ENCODE measurements at places on chromosomes 11 and 22.

GRCh38 chr22:38266120-38266519 lies 6.7 kb downstream of the TMEM184B start:
- DNase-seq, result no peak

DNA sequence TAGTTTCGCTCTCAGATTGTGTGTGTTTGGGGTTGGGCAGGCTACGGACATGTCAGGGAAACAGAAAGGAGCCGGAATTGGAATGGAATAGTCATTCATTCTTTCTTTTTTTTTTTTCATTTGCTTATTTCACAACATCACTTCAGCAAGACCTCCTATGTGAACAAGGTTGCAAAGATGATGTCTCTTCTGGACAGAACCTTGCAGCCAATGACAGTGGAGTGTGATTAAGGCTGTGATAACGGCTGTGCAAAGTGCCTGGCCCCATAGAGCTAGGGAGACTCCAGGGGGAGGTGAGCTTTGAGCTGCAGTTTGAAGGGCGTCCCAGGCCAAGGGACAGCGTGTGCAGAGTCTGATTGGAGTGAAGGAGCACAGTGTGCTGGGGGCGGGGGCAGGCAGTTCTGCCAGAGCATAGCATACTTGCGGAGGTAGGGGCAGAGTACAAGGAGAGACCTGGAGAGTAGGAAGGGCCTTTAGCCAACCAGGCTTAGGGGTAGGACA lies 3.4 kb downstream of the TIGD3 start:
- DNase-seq, result no peak

GRCh38 chr11:71201936-71202597 lies 50.3 kb downstream of the SHANK2 start:
- no peak for DNase-seq

- no peak for DNase-seq
Observed at GRCh38 chr11:104844451-104844850, 53.8 kb downstream of the CASP12 start.

DNA sequence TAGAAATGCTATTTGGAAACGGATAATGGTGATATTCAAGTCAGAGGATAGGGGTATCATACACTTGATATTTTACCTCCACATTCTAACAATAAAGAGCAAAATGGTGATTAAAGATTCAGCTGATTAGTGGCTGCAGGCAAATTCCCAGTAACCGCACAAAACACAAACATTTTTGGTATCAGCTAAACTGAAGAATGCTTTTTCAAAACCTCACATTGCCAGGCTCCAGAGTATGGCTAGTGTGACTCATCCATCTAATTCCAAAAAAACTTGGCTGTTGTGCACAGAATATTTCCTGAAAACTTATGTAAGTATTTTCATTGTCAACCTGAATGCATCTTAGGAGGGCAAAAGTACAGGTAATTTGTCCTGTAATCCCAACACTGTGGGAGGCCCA lies 10.9 kb downstream of the SRPRA start:
- no peak for DNase-seq

DNA sequence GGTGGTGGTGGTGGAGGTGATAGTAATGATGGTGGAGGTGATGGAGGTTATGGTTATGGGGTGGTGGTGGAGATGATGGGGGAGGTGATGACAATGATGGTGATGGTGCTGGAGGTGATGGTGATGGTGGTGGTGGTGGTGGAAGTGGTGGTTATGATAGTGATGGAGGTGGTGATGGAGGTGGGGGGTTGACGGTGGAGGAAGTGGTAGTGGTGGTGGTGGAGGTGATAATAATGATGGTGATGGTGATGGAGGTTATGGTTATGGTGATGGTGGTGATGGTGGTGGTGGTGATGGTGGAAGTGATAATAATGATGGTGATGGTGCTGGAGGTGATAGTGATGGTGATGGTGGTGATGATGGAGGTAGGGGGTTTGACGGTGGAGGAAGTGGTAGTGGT lies 16.9 kb upstream of the WNT7B start:
- DNase-seq, result no peak

- no peak for DNase-seq
Observed at GRCh38 chr11:28346721-28347120, 238.5 kb downstream of the METTL15 start.

- no peak for DNase-seq
Observed at GRCh38 chr22:46233231-46233630, 16.9 kb downstream of the CDPF1 start.

- no peak for DNase-seq
Observed at GRCh38 chr22:41831383-41831782, 1.5 kb upstream of the SREBF2 start.

DNA sequence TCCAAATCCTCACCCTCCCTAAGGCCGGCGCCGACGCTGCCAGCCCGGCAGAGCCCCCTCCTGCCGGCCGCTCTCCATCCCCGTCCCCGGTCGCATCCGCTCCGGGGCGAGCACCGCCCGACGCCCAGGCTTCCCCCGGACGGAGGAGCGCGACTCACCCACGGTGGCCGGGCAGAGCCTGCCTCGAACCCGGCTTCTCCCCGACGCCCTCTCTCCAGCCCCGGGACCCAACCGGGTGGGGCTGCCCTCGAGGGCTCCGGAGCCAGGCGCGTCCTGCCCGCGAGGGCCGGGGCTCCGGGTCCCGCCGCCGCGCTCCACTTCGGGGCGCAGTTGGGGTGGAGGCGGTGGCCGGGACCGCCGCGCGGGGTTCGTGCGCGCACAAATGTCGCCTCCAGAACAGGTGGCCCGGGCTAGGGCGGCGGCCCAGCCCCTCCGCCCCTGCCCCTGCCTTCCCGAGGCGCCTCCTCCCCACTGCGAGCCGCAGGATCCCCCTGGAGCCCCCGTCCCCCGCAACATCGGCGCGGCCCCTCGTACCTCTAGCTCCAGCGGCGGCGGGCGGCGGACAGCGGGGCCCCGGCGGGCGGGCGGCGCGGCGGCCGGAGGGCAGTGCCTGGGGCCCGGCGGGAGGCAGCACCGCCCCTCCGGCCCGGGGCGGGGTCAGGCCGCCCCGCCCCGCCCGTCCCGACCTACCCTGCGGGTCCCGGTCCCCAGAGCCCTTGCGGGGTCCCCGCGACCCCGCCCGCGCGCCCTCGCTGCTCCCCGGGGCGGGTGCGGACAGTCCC lies at the start of gene A4GALT:
Gene A4GALT (minus strand): TSS at position 608 of the 782 bp plus-strand sequence. CDS start 26,919 bp downstream, outside the sequence.
- DNase-seq, result no peak

DNA sequence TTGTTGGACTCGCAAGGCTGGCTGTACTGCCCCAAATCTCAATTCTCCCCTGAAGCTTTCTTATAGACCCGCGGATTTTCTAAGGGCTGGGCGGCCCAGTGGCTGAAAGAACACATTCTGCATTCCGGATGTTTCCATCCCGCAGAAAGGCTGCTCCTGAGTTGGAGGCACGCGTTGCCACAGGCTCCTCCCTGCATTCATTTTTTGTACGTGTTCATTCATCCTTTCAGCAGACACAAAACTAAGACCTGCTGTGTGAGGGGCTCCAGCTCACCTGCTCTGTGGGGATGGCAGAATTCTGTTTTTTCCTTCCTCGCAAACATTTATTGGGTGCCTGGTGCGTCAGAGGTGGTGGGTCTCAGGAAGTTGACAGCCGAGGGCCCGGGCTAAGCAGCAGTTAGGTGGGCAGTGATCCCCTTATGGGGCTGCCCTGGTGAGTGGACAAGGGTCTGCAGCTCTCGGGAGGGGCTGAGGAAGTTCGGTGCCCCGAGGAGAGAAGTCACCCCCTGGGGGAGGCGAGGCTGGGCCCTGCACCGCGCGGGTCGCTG lies 23.7 kb downstream of the SHANK3 start:
- peak; percentile 24 for DNase-seq

DNA sequence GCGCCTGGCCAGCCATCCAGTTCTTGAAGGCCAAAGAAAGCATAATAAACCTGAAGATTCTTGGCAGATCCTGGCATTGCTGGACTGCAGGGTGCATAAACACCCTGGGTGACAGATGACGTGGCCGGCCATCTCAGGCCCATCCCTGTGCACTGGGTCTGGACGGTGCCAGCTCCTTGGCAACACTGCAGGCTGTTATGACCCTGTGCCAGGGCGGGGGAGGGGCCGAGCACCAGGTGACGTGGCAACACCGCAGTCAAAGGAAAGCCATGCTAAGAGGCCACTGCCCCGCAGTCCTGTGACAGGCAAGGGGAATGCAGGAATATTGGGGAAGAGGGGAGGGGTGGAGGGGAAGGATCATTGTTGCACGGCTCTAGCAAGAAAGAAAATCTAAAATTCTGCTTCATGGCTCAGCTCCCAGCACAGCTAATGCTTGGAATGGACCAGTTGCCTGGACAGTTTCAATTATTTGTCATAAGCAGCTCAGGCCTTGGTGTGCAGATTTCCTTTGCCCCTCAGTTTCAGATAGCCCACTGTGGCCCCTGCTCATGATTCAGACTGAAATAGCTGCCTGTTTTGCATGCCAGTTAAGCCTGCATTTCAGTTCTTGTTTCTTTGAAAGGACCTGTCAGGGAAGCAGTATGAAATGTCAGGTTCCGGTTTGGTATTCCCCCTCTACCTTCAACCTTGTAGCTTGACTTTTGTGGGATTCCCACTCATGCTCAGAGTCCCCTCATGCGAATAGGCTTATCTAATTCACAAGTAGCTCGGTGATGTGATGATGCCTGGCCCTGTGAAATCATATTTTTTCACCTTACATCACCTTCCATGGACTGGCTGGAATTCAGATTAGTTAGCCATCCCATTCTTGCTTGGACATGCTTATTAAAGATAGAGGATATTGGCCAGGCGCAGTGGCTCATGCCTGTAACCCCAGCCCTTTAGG lies 29.7 kb upstream of the DDX6 start:
- peak; percentile 60 for DNase-seq

DNA sequence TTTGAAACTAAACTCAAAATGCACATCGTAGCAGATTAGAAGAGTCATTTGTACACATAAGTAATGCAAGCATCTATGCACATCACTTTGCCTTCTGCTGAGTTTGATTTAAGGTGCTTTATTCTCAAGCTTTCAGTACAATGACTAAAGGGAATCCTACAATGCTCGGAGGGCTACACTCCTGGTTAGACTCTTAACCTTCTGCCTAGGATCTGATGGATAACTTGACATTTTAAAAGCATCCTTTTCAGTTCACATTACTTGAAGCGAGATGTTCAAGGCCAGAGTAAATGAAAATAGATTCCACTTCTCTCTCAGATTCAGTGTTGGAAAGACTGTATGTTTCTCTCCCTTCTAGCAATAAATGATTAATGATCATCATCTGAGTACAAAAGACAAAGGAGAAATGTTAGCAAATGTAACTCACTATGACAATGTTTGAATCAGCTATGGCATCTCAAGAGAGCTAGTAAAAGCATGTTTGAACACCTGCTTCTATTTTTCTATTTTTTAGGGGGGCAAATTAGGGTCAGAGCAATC lies 259.2 kb upstream of the ANO3 start:
- DNase-seq, result no peak

DNA sequence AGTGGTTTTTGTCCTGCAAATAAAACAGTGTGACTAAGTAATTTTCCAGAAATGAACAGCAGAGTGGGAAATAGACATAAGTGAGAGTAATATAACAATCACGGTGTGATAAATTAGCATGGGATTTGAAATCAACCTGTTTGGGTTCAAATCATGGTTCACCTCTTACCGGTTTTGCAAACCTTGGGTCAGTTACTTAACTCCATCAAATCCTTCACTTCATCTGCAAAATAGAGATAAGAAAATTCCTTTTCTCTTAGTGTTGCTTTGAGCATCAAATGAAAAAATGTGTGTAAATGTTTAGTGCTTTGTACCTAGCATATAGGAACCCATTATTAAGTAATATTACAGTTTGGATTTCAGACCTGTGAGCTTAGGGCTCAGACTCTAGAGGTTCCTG lies 152.2 kb downstream of the TEAD1 start:
- no peak for DNase-seq

DNA sequence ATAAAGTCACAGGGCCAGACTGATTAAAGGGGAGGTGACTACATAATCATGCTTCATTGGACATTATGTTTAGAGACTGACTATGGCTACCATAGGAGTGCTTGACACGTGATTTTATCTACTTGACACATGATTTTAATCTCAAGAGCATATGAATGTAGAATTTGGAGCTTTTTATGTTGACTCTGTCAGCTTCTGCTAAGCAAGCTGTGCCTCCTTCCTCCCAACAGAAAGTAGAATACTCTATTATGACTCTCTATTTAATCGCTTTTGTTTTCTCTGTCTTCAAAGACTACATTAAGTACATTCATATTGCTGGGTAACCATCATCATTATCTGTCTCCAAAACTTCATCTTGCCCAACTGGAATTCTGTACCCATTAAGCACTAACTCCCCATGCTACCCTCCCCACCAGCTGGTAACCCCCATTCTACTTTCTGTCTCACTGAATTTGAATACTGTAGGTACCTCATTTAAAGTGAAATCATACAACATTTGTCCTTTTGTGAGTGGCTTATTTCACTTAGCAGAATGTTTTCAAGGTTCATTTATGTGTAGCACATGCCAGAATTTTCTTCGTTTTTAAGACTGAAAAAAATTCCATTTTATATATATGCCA lies 24.7 kb upstream of the ANGPTL5 start:
- DNase-seq, result no peak

DNA sequence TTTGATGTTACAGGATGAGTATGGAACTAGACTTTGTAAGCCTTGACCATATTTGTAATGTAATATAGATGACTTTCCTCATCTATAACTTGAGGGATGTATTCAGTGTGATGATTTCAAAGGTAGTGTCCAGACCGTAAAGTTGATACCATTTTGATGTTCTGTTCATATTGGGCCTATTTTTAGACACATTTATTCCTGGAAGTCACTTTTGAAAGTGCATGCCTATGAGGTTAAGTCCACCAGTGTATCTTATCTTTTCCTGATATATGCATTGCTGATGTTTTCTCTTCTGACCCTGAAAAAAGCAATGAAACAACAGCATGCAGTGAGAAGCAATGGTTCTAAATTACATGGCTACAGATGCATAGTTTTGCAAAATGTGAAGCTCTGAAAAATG lies 244.7 kb upstream of the PDGFD start:
- no peak for DNase-seq

DNA sequence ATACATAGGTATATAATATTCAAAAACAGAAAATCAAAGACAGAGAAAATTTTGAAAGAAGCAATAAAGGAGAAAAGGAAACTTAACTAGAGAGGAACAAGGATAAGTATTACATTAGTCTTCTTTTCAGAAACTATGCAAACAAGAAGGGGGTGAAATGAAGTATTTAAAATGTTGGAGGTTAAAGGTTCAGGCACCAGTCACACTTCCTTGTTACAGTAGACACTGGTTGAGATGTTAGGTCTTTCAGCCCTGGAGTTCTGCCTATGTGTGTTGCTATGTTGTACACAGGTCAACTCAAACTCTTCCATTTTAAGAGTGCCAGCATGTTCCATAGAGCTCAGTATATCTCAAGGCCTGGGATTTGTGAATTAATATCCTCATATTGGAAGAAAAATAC lies 6.0 kb upstream of the MS4A4A start:
- DNase-seq, result no peak
